ENCODE measurements at places on chromosomes 4 and X.

- no peak for DNase-seq
These were observed 48.1 kb upstream of the BCLAF3 start for GRCh38 chrX:20038966-20039365.

GRCh38 chrX:14963447-14964236, 90.4 kb downstream of the MOSPD2 start:
- no peak for DNase-seq

DNA sequence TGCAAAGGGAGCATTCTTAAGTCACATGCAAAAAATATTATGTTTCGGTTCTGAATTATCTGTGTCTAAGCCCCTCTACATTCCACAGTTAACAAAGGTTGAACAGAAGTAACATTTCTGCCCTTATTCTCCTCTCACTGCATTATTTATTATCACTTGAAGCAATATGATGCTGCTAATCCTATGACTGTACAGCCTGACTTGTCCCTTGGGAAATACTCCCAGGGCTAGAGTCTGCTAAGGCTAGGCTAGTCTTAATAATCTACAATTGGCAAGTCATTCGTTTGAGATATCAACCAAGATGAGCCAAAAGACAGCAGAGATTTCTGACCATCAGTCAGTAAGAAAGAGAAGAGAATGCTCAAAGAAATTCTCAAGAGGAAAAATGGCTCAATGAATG, 226.9 kb upstream of the HCCS start:
- no peak for DNase-seq

DNA sequence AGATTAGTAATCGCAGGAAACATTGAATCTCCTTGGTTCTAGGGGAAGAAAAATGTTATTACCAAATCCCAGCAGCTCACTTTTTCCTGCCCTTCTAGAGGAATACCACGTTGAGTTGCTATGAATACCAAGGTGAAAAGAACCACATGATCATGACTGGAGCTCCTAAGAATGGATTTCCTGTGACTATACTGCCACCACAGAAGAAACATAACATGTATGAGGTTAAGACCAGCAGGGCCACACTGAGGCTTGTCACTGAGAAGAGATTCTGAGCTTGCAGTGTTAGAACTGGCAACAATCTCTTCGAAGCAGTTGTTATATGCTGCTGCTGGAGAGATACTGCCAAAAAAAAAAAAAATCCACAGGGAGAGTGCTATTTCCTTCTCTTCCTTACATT, 1235.3 kb downstream of the FSTL5 start:
- no peak for DNase-seq

DNA sequence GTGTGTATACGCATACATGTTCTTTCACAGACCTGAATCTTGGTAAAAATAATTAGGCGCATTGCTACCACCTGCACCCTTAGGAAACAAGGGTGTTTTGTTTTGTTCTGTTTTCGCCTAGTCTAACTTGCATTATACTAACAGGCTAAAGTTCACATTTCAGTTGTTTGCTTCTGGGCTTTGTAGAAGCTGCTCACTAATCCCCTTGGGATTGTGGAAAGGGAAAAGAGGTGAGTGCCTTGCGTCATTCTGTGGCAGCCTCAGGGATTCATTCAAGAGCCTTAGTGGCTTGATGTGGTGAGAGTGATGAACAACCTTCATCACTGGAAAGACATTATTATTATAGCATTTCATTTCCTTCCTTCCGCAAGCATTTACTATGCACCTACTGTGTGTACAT, 331.1 kb downstream of the ADGRL3 start:
- DNase-seq: no peak

- no peak for DNase-seq
These were observed 52.8 kb upstream of the DHX15 start for GRCh38 chr4:24637173-24637572.

DNA sequence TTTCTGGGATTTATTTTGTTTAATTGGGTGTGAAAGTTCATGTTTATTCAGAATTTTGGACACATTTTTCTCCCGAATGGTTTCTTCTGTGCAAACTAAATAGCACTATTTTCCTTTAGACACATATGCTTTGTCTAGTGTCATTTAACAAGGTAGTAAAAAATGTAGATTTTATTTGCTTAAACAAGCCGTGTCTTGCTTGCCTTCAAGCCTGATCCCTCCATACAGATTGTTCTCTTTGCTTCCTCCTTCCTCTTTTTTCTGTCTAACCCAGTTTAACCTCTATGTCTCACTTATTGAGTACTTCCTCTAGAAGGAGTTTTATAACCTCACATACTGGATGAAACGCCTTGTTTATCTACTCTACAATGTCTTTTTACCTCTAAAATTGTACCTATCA, 211.8 kb downstream of the NPFFR2 start:
- DNase-seq: no peak

GRCh38 chrX:56763556-56764152, 34.6 kb downstream of the NBDY start:
- DNase-seq: no peak

GRCh38 chrX:112818114-112819007, 22.3 kb downstream of the AMOT start:
- no peak for DNase-seq
